ENCODE measurements at places on chromosomes 4 and X.

GRCh38 chr4:31328932-31329331 lies 608.8 kb downstream of the PCDH7 start:
- no peak for DNase-seq

- no peak for DNase-seq
Measured at GRCh38 chrX:69282893-69283690, 117.8 kb upstream of the PJA1 start.

- DNase-seq: no peak
Measured at GRCh38 chr4:32884198-32884597, 2164.0 kb downstream of the PCDH7 start.

DNA sequence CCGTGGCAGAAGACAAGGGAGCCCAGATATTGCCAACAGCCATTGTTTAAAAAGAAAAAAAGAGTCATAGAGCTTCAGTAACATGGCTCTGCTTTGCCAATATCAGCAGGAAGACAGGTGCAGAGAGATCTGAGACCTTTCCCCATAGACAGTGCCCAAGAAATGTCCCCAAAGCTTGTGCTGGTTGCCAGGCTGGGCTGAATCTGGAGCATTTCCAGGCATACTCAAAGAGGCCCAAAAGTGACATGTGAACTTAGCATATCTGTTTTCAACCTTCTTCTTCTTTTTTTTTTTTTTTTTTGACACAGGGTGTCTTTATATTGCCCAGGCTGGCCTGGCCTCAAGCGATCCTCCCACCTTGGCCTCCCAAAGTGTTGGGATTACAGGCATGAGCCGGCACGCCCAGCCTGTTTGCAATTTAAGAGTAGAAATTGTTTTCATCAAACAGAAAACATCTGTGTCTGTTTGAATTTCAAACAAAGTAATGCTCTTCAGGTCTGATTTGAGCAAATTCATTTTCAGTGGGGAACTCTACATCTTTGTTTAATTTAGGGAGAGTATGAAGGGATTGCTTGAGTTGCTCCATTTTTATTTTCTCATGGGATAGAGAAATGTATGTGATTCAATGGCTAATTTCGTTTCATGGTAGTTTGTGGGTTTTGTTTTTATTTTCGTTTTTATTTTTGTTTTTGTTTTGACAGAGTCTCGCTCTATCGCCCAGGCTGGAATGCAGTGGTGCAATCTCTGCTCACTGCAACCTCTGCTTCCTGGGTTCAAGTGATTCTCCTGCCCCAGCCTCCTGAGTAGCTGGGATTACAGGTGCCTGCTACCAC lies 56.6 kb upstream of the RBM47 start:
- DNase-seq: no peak

GRCh38 chrX:48520455-48520854 lies 1.2 kb upstream of the EBP start:
- no peak for DNase-seq

- DNase-seq: no peak
Measured at GRCh38 chr4:102945066-102945465, 74.4 kb downstream of the SLC9B1 start.

DNA sequence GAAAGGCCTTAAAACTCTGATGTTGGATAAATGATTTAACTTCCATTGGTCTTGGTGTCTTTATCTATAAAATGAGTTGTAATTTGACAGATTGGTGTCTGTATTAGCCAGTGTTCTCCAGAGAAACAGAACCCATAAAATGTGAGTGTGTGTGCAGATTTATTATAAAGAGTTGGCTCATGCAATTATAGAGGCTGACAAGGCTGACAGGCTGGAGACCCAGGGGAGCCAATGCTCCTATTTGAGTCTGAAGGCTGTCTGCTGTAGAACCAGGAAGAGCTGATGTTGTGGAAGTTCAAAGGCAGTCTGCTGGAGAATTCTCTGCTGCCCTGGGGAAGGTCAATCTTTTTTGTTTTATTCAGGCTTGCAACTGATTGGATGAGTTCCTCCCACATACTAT lies 131.7 kb downstream of the SLC4A4 start:
- no peak for DNase-seq

- DNase-seq: no peak
Measured at GRCh38 chr4:187995322-187996207, at the start of gene ZFP42. Gene ZFP42 (plus strand): TSS chr4:187995771. CDS start chr4:188002808, 7,037 bp downstream.

- DNase-seq: no peak
Measured at GRCh38 chrX:40366661-40367060, 214.1 kb upstream of the ATP6AP2 start.

GRCh38 chr4:142043509-142043908 lies 407.1 kb downstream of the IL15 start:
- no peak for DNase-seq

DNA sequence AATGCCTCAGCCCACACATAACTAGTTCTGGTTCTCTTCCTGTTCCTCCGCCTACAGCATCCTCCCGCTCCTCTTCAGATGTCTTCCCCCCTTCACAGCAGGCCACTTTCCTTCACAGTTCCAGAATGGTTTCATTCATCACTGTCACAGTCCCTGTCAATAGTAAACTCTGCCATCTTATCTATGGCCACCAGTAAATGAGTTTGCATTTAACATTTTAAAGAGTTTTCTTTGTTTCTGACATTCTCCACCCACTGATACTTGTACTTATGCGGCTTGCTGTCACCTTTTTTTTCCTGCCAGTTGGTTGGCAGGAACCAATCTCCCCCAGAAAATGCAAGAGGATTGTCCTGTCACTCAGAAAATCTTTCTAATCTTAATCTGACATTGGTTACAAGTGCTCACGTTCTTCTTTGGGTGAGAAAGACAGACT lies 114.1 kb downstream of the GLUD2 start:
- DNase-seq: no peak

GRCh38 chr4:149465955-149466354 lies 349.7 kb downstream of the IQCM start:
- DNase-seq: no peak

- no peak for DNase-seq
Measured at GRCh38 chr4:96248225-96248624, 408.3 kb downstream of the PDHA2 start.

- DNase-seq: no peak
Measured at GRCh38 chr4:165802452-165802851, 70.6 kb upstream of the TLL1 start.

- peak; percentile 37 for DNase-seq
Measured at GRCh38 chr4:3202836-3203820, 45.8 kb upstream of the MSANTD1 start.

DNA sequence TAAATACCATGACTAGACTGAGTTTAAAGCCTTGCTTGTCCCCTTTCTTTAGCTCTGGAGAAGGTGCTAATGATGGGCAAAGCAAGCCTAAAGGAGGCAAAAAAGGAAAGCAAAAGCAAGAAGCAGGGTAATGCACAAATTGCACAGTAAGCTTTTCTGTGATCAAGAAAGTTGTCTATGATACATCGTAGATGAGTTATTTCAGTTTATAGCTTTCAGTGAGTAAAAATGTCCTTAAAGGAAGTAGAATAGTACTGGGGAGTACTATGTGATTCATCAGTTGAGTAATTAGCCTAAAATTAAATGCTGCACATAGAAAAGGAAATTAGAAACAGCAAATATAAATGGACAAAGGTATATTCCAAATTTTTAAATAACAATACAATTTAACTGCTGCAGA lies 50.2 kb upstream of the PDE5A start:
- no peak for DNase-seq

DNA sequence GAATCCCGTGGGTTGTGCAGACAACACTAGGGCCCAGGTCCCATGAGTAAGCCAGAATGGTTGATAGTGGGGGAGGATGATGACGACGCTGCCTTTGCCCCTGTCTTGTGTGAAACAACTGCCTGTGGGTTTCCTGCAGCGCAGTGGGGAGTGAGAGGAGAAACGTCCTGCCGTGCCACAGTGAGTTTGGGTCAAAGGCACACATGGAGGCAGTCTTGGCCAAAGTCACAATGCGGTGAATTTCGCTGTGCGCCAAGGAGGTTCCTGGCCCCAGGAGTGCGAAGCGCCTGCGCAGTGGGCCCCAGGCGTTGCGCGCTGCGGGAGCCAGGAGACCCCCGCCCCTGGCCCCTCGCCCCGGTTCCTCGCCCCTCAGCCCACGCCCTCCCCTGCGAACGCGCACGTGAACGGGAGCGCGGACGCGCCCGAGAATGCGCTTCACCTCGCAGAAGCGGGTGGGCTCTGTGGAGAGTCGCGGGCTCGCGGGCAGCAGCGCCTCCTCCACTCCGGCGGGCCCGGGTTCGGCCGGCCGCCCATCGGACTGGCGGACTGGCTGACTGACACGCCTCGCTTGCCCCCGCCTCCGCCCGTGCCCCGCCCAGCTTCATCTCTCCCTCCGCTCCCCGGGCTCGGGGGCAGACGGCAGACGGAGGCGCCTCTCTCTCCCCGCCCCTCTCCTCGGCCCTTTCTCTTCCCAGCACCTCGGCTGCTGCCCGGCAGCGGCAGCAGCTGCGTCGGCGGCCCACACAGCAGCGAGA lies at the start of gene NUDT10:
Gene NUDT10, plus strand, starts transcription at position 635 of the 755 bp plus-strand sequence. CDS start 144 bp downstream, outside the sequence.
- DNase-seq: peak; percentile 18

DNA sequence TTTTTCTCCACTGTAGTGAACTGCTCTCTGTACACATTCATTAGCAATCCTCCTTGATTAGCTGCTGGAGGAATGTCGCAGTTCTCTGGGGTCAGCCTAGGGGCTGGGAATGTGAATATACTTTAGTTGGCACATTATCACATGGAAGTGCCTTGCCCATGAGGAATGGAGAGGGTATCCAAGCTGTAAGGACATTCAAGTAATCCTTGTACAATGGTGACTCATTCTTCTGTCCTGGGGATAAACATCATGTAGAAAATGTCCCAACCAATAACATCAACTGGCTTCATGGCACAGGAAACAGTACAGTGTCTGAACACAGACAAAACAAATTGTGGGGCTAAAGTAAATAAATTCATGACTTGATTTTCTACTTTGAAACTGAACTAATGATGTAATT lies 147.1 kb downstream of the GLRA2 start:
- DNase-seq: no peak

DNA sequence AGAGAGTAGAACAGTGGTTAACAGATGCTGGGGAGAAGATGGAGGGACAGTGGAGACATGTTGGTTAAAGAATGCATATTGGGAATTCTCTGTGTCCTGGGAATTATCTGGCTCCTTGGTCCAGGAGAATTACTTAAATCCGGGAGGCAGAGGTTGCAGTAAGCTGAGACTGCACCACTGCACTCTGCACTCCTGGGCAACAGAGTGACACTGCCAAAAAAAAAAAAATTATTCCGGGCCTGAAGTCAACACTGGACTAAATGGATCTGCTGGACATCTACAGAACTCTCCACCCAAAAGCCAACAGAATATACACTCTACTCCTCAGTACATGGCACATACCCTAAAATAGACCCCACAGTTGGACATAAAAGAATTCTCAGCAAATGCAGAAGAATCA lies 400.0 kb upstream of the CXorf51B start:
- DNase-seq: no peak

DNA sequence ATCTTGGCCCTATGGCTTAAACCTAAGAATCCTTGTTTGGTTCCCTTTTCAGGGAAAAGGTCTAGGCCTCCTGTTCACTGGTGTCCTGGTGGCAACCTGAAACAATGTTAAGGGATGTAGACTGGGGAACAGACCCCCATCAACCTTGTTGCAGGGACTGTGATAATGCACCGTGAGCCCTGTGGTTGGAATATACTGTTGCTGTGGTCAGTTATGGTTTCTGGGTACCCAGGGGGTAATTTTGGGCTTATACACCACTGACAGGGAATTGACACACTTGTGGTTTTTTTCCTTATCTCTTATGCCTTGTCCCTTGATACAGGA lies 64.0 kb upstream of the WDR1 start:
- DNase-seq: no peak

GRCh38 chr4:110055158-110055768 lies 142.6 kb downstream of the EGF start:
- no peak for DNase-seq

- no peak for DNase-seq
Measured at GRCh38 chr4:58560736-58561135, 1450.6 kb upstream of the IGFBP7 start.

- no peak for DNase-seq
Measured at GRCh38 chr4:110208419-110208818, 10.0 kb upstream of the ELOVL6 start.

- DNase-seq: no peak
Measured at GRCh38 chrX:136387951-136388502, 87.3 kb downstream of the ADGRG4 start.

- peak; percentile 28 for DNase-seq
Measured at GRCh38 chr4:81470456-81471297, 1.0 kb downstream of the RASGEF1B start.
